Motor neuron (in vitro differentiated cells): ENCODE measurements at places on chromosomes 5 and 9. TPM values are rescaled to one million over a fixed set of nuclear protein-coding genes. Genes with fewer than 3 reads are reported as not detected.

C9 gene
- total RNA-seq = not detected in 2 replicates

SUSD3 gene
- 0.41 and 0.86 TPM in 2 replicates for total RNA-seq

DNA sequence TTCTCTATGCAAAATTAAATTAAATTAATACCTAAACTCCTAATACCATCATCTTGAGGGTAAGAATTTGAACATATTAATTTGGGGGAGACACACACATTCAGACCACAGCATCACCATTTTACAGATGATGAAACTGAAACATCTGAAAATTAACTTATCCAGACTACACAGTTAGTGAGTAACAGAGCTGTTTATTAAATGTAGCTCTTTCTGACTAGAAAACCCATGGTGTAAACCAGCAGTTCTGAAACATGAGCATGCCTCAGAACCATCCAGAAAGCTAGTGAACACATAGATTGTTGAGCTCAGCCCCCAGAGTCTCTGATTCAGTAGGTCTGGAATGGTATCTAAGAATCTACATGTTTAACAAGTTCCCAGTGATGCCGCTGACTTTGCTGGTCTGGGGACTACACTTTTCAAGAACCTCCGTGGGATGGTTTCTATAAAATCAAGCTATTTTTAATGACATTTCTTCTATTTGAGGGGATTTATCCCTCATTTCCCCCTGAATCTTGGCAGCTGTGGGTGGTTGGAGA, 113.5 kb downstream of the RORB start:
- no peak for ATAC-seq

GRCh38 chr5:153678617-153679329, 188.3 kb downstream of the GRIA1 start:
- ATAC-seq = no peak

DNA sequence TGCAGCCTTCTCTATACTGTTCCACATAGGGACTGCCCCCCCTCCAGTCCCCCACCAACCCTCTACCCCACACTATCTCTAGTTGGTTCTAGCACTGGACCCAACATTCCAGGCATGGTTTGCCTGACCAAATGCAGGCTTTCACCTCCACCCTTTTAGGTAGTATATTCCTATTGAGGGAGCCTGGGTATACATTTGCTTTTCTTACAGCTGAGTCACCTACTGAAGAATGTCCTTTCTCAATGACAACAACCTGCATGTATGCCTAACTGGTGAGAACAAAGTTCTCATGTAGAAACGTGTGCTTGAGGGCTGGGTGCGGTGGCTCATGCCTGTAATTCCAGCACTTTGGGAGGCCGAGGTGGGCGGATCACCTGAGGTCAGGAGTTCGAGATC, 8.2 kb downstream of the TNIP1 start:
- ATAC-seq = no peak
